ENCODE measurements at places on chromosomes 3 and 15.

- no peak for DNase-seq
Observed at GRCh38 chr3:171935261-171936123, 92.3 kb downstream of the TMEM212 start.

GRCh38 chr3:111318289-111318688, 223.7 kb upstream of the CD96 start:
- no peak for DNase-seq

DNA sequence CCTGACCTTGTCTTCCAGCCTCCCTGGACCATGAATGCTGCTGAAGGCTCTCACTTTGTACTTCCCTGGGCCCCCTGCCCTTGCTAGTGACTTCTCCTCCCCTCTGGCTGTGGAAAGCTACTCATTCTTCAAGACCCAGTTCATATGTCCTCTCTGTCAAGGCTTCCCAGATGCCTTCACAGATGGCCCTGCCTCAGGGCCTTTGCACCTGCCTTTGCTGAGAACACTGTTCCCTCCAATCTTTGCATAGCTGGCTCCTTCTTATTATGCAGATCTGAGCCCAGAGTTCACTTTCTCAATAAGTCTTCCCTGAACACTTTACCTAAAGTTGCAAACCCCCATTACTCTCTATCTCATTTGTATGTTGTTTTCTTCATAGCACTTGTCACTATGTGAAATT, 97.1 kb upstream of the CTDSPL start:
- DNase-seq: no peak

DNA sequence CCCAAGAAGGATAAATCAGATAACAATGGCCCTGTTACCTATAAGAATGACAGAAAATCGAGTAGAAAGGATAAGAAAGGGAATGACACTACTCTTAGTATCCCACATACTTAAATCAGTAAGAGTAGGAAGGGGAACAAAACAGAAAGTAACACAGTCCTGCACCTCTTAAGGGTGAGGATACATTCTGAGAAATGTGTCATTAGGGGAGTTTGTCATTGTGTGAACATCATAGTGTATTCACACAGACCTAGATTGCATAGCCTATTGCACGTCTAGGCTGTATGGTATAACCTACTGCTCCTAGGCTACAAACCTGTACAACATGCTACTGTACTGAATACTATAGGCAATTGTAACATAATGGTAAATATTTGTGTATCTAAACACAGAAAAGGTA, 142.6 kb downstream of the PLCH1 start:
- DNase-seq: no peak

DNA sequence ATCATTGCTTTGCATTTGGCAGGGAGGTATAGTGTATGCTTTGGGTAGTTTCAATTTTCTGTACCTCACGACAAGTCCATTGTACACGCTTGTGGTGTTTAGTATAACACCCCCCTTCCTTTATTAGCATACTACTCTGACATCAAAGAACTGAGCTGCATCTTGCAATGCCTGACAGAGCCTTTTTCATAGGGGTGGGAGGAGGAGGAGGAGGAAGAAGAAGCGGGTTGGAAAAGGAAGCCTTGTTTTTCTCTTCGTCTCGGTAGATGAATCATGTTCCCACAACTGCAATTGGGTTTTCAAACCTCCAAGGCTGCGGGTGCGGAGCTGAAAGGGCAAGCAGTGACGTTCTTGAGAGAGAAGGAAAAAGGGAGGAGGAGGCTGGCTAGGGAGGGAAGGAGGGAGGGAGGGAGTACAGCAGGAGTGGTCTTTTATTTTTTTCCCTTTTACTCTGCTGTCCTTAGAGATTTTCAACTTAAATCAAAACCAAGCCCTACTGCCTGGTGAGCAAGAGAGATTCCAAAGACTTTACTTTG, 175.7 kb downstream of the KLHL25 start:
- DNase-seq: no peak

- no peak for DNase-seq
Observed at GRCh38 chr15:60616628-60617027, 137.7 kb upstream of the ICE2 start.

DNA sequence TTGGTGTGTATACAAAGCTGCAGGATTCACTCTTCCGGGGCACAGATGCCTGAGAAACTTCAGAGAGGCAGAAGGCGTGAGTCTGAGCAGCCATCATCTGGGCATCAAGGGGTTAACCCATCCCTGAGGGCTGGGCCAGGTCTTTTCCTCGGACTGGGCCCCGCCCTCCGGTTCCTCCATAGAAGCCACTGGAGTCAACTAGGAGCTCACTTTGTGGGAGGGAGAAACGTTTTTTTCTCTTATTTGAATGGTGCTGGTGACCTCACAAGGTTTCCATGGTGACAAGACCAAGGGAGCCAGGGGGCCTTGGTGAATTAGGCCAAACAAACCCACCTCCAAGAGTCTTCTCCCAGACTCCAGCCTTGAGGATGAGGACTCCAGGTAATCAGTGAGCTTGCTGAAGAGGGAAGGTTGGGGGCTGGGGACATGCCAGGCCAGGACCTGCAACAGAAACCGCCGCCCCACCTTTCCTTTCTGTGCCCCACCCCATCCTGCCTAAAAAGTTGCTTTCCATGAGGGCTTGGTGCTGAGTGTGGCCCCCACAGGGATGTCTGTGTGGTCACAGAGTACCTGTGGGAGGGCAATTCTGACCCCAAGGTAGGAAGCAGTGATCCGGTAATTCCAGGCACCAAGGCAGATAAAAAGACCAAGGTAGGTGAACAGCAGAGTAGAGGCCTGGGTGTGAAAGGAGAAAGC, 14.8 kb upstream of the INSYN1 start:
- no peak for DNase-seq

Measured in Panc1 (cell line).